Activated CD8-positive, alpha-beta memory T cell treated with anti-CD3 and anti-CD28 coated beads, Interleukin-2, amount 50 U/mL, for 4 hours (primary cell): ENCODE measurements at places on chromosomes 1 and 21.

- no peak for DNase-seq
Observed at GRCh38 chr1:18079941-18080735, 27.5 kb upstream of the IGSF21 start.

GRCh38 chr1:80441664-80442063 lies 1359.1 kb upstream of the ADGRL2 start:
- no peak for DNase-seq

GRCh38 chr21:33947451-33948095 lies 32.0 kb upstream of the ATP5PO start:
- peak; percentile 77 for DNase-seq

- DNase-seq = no peak
Observed at GRCh38 chr21:46069166-46069565, 28.7 kb upstream of the COL6A2 start.

- no peak for DNase-seq
Observed at GRCh38 chr1:151718011-151718431, 1.4 kb upstream of the CELF3 start.

GRCh38 chr1:7960867-7961215 lies 670 bp upstream of the PARK7 start:
- DNase-seq = no peak

GRCh38 chr1:2476061-2476999 lies at the start of gene PLCH2:
TSS of gene PLCH2 (plus strand) at chr1:2476289. CDS start at chr1:2476589, 300 bp downstream.
- DNase-seq = no peak

DNA sequence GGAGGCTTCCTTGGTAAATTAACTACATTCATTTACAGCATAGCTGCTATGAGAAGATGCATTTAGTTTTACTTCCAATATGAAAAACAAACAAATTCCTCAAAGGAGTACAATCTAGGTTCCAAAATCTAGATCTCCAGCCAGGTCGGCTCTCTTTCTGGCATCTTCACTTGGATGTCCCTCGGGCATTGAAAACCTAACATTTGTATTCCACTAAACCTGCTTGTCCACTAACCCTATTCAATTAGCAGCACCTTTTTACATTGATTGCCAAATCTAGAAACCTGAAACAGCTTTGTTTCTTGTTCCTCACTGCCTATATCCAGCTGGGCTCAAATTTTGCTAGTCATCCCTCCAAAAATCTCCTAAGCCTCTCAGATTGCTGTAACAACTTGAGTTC lies 14.3 kb upstream of the CXADR start:
- DNase-seq = no peak

DNA sequence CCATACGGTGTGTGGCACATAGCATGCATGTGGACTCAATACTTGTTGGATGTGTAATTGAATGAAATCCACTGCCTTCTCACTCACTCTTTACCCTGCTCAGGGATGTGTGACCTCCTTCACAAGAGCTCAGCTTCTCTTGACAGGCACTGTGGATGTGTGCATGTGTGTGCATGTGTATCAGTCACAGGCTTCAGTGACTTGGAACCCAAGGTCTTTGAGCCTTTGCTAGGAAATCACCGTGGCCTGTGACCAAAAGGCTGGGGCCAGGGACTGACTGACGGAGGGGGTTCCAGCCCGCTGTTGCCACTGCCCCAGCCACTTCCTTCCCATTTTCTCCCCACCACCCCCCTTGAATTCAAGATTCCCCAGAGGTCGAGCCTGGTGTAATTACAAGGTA lies 144.4 kb upstream of the POU3F1 start:
- no peak for DNase-seq

DNA sequence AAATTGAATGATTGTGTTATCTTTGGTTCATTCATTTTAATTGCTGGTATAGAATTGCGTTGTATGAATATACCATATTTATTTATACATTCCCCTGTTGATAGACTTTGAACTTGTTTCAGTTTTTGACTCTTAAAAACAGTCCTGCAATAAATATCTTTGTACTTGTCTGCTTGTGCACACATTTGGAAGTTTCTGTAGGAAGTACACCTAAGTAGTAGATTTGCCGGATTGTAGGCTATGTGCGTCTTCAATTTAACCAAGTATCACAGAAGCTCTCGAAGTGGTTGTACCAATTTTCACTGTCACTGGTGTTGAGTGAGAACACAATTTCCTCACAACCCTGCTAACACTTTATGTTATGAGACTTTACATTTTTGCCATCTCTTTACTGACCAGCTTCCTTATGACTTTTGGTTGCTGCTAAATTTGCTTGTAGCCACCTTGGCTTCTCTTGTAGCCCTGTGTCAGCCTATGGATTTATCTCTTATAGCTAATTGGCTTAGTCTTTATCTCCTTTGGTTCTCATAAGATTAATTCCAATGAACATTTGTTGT lies 2.2 kb downstream of the TTC3 start:
- DNase-seq = no peak

DNA sequence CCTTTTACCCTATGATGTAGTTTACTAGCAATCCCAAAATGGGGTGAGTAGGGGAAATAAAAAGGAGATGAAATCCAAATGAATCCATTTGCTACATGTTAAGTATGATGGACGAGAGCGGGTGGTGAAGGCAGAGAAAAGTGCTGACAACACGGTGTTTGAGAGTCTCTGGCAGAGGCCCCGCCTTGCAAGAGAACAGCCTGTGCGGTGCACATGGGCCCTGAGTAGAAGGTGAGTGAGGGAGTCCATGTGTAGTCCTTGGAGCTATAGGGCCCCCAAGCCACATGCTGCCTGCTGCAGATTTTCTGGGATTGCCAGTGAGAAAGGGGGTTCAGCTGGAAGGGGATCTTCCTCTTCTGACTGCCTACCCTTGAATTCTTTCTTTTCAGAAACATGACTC lies 177.1 kb downstream of the TNR start:
- no peak for DNase-seq

GRCh38 chr1:2184531-2184930 lies 10.0 kb downstream of the FAAP20 start:
- no peak for DNase-seq

GRCh38 chr1:235946571-235946981 lies 79.9 kb upstream of the LYST start:
- no peak for DNase-seq

DNA sequence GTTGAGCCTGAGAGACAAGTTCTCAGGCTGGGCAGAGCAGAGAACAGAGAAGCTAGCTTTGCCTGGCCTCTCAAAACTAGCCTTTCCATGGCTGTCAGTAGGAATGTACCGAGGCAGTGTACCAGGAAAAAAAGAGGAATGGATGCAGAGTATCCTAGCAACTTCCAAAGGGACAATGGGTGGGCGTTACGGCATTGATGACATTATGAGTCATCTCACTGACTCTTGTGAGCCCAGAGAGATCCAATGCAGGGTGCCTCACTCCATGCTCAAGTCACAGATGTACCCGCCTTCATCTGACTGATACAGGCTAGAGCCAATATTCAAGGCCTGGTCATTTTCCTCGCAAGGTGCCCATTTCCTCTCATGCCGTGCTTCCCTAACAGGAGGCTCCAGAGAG lies 51.4 kb upstream of the C8B start:
- no peak for DNase-seq

DNA sequence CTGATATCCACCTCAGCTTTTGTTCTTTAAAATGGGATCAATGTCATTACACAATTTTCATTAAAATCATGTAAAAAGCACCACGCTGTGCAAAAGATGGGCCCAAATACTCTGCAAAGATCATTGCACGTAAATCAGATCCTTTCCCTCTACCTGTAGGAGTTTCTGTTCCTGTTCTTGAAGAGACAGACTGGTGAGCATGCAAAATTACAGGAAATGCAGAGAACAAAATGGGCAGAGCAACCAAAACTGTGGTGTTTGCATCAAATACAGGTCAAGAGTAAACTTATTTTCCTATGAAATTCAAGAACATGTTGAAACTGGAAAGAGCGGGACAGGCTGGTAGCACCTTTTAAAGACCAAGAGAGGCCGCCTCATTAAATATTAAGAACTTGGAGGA lies 294.9 kb upstream of the ADGRL2 start:
- DNase-seq = no peak

- no peak for DNase-seq
Observed at GRCh38 chr21:46130831-46131587, 24.4 kb downstream of the FTCD start.

DNA sequence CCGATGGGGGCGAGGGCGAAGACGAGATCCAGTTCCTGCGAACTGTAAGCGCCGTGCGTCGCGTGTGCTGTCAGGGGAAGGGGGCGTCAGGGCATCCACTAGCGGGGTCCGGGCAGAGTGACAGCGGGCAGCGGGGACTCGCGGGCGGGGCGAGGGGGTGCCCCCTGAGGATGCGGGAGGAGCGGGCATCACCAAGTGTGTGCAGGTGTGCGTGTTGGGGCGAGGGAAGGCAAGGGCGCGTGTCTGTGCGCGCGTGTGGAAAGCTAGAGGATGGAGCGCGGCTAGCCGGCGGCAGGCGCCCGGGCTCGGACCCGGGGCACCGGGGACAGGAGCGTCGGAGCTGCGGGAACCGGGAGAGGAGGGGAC lies 525 bp downstream of the RYR2 start:
- no peak for DNase-seq

DNA sequence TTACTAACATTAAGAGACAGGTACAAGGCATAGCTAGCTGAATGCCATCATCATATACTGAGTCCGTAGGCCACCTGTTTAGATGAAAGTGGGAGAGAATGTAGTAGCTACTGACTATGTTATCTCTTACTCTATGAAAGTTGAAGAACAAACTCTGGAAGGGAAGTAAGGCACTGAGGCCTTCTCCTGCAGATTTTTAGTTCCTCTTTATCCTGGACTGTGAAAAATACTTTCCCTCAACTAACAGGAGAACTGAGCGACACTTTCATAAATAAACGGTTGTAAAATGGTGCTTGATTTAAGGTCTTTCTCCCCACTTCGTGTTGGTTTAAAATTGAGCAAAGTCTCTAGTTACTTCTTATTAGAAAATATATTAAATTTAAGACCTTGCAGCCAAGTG lies 101.9 kb downstream of the FNBP1L start:
- no peak for DNase-seq

DNA sequence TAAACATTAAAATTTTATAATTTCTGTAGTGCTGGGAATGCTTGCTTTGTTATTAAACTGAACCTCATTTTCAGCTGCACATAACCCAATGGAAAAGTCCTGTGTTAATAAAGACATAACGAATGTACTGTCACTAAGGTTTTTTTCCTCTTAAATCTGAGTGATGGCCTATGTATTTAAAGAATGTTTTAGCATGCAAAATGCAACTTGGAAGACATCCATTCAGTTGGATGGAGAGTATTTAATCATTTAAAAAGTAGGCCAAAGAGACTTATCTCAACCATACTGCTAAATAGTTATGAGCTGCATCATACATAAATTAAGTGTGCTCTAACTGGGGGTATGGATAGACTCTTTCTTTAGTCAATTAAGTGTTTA lies 48.5 kb downstream of the RWDD3 start:
- no peak for DNase-seq

GRCh38 chr1:198638894-198639635 lies at the start of gene PTPRC:
TSS of gene PTPRC (plus strand) at chr1:198639040. CDS start at chr1:198639269, 229 bp downstream.
- DNase-seq = no peak

GRCh38 chr1:160952129-160952510 lies 2.5 kb downstream of the ITLN2 start:
- no peak for DNase-seq

- DNase-seq = no peak
Observed at GRCh38 chr1:160257411-160258015, 4.8 kb downstream of the DCAF8 start.

- DNase-seq = no peak
Observed at GRCh38 chr1:112673592-112674439, 643 bp upstream of the MOV10 start.

GRCh38 chr1:107835151-107835670 lies 129.8 kb downstream of the VAV3 start:
- DNase-seq = no peak

- DNase-seq = peak; percentile 16
Observed at GRCh38 chr1:207470927-207471326, 16.8 kb downstream of the CR2 start.

- no peak for DNase-seq
Observed at GRCh38 chr1:224292419-224292818, 37.6 kb downstream of the NVL start.

- DNase-seq = no peak
Observed at GRCh38 chr21:46569081-46569480, 35.8 kb downstream of the S100B start.

DNA sequence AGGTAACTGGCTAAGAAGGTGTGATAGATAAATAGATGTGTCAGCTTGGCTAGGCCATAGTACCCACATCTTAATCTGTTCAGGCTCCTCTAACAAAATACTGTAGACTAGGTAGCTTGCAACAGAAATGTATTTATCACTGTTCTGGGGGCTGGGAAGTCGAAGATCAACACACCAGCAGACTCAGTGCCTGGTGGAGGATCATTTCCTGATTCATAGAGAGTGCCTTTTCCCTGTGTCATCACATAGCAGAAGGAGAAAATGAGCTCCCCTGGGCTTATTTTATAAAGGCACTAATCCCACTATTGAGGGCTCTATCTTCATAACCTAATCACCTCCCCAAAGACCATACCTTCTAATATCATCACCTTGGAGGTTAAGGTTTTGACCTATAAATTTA lies 532.7 kb upstream of the OLFM3 start:
- DNase-seq = no peak

GRCh38 chr1:3457910-3458883 lies 3.7 kb downstream of the ARHGEF16 start:
- DNase-seq = no peak

GRCh38 chr1:199279872-199280645 lies 641.2 kb downstream of the PTPRC start:
- no peak for DNase-seq

GRCh38 chr1:241652012-241652411 lies at the start of gene WDR64:
TSS of gene WDR64 (plus strand) at chr1:241652281. CDS start at chr1:241652485, 204 bp downstream.
- DNase-seq = no peak

- no peak for DNase-seq
Observed at GRCh38 chr1:246705368-246705767, 18.8 kb upstream of the SCCPDH start.

DNA sequence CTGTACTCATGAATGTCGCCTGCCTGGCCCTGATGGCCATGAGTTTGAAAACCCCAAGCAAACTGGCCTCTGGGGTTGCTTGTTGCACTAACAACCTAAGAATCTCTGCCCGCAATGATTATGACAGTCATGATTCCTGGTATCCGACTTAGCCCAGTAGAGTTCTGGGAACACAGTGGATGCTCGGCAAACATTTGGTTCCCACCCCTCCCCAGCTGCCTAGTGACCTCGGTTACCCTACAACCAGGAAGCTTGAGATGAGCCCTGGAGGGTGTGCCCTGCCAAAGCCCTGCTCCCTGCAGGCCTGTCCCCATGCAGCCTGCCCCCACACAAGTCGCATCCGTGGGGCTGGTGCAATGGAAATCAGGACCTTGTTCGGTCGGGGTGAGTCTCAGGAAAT lies 76.0 kb upstream of the ZBTB40 start:
- no peak for DNase-seq

GRCh38 chr21:42158846-42159245 lies 60.1 kb upstream of the ABCG1 start:
- no peak for DNase-seq

DNA sequence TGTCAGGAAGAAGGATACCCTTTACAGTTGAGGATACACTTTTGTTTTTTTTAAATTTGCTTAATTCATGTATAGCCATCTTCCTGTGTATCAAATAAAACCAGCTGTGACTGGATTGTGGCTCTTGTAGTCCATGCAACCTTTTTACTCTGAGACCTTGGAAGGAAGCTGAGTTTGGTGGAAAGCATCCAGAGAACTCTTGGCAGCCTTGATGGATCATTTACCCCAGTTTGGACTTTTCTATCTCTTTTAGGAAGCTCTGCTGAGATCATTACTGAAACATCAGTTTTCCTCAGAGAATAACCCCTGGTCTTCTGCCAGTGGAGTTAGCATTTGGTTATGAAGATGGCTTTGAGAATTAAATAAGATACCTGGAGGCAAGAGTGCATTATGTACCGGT lies 21.2 kb upstream of the APOBEC4 start:
- no peak for DNase-seq
